ENCODE measurements at places on chromosomes 12 and 14.

GRCh38 chr14:76996563-76997146 is 31.9 kb downstream of the IRF2BPL start:
- no peak for DNase-seq

DNA sequence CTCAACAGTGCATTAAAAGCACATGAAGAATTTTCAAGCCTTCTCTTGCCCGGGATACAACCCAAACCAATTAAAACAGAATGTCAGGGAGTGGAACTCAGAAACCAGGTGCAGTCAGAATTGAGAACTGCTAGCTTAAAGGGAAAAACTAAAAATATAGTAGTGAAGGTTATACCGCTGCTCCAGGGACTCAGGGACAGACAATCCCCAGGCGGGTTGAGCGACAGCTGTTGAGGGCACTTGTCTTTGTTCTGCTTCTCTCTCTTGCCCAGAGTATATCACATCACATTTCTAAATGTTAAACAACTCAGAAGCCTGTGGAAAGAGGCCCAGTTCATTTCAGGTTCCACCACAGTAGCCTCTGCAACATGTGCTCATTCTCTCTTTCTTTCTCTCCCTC is 93.1 kb downstream of the SLC5A8 start:
- no peak for DNase-seq

DNA sequence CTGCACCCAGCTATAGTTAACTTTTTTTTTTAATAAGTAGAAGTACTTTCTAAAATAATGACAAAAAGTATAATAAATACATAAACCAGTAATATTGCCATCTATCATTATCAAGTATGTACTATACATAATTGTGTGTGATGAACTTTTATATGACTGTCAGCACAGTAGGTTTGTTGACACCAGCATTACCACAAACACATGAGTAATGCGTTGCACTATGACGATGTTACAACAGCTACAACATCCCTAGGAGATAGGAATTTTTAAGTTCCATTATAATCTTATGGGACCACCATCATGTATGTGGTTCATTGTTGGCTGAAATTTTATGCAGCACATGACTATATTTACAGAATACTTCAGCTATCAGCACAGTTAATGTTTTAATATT is 62.9 kb upstream of the VSX2 start:
- no peak for DNase-seq

GRCh38 chr14:62745496-62745895 is 299.8 kb downstream of the KCNH5 start:
- DNase-seq: no peak

GRCh38 chr12:94566345-94566744 is 84.0 kb downstream of the TMCC3 start:
- no peak for DNase-seq

DNA sequence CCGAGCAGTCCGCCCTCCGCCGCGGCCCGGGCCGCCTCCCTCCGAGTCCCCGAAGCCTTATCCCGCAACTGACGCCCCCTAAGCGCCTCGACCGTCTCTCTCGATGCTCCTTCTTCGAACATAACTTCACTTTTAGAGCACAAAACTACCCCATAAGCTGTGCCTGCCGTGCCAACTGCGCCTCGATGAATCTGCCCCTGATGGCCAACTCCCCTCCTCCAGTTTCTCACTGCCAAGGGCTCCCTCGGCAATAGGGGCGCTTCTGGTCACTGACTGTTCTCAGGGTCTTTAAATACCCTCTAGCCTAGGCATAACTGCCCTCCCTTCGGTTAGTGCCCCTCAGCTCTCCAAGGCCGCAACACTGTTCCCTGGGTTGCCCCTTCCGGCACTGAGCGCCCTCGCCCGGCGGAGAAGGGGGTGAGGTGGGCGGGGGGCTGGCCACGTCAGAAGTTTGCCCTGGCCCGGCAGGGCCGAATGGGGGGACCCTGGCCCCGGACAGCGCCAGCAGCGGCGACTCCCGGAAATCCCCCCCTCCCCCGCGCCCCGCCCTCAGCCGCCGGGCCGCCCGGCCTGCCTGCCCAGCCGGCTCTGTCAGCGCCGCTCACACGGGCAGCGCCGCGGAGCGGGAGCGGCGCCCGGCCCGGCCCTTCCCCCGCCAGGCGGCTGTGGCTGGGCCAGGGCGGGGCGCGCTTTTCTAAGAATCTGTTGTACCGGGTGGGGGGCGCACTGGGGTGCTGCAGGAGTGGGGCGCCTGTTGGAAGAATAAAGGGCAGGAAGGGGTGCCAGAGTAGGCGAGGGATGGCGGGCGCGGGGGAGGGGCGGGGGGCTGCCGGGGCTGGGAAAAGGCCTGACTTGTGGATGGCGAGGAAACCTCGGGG is 10.6 kb downstream of the RARG start:
- DNase-seq: peak; percentile 57

GRCh38 chr12:57842342-57843294 is 3.9 kb downstream of the CTDSP2 start:
- no peak for DNase-seq

Data from astrocyte of the spinal cord (primary cell).